ENCODE measurements at places on chromosomes 1 and 21.

DNA sequence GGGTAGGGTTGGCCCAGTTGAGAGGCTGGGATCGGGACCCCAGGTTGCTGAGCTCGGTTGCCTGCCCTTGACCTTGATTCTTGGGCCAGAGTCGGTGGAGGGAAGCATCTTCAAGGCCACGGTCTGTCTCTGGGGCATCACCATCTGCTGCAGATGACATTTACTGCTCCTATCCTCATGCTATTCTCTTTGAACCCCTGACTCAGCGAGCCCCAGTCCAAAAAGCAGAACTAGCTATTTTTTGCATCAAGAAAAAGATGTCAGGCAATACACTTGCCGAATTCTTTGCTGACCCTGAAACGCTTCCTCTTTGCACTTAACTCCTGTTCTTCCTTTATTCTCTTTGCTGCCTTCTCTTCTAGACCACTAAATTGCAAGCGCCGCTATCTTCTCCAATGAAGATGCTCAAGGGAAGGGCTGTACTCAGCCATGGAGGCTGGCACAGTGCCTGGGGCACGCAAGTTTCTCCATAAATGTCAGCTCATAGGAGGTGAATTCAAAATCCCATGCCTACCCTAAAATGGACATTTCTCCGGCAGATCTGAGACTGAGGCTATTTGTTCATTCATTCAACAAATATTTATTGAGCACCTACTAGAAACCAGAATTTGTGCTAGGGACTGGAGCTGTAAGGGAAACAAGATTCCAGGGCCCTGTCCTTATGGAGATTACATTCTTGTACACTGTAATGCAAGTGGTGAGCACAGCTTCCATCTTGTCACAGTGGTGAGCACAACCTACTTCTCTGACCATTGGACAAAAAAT lies 20.5 kb upstream of the CAPZB start:
- DNase-seq: no peak

- DNase-seq: no peak
Measured at GRCh38 chr1:97630948-97631347, 289.9 kb downstream of the DPYD start.

DNA sequence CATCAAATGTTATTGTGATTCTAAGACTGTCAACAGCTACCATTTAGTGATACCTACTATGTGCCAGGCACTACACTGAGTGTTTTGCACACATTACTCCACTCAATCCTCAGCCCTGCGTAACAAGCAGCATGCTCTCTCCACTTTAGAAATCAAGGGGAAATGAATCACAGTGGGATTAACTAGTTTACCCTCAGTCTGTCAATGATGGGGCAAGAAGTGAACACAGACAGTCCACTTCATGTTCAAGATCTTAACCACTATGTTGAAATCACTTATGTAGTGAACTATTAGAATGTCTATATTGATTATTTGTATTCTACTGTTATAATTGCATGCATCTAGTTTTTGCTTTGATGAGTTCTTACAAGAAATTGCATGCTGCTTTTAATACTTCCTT lies 165.3 kb downstream of the LTN1 start:
- no peak for DNase-seq

DNA sequence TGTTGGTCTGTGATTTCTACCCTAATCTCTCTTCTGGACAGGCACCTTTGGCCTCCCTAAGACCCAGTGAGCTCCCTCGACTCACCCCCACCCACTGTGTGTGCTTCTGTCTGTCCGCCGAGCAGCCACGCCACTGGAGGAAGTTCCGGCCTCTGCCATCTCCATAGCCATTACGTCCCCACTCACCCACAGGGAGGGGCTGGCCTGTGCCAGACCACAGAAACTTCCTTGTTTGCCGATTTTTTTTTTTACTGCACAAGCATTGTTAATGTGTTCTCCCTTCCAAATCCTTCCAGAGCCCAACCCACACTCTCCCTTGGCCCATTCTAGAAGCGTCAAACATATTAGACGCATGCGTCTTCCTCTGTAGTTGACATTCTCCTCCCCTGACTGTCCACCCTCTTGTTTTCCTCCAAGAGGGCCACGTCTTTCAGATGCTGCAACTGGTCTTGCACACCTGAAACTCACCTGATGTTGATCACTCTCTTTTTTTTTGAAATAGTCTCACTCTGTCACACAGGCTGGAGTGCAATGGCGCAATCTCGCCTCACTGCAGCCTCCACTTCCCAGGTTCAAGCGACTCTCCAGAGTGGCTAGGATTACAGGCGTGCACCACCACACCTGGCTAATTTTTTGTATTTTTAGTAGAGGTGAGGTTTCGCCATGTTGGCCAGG lies 72.3 kb downstream of the EVA1C start:
- DNase-seq: no peak

GRCh38 chr1:64497088-64497883 lies 27.4 kb downstream of the CACHD1 start:
- DNase-seq: no peak

- DNase-seq: no peak
Measured at GRCh38 chr1:39129514-39129913, 75.0 kb upstream of the MACF1 start.

DNA sequence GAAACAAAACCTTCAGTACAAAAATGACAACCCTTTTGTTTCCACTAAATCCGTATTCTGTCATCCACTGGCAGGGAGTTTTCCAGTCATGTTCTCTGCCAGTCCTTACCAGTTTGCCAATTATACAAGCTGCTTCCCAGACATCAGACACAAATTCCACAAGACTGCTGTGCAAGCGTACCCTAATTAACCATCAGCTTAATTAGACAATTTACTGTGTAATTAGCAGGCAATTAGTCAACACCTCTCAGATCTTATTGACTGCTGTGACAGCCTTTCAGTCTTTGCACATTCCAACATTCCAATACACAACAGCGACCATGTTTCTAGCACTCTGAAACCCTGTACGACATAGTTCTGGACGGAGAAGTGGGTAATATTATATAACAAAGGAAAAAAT lies 420.1 kb downstream of the DPYD start:
- no peak for DNase-seq

- DNase-seq: no peak
Measured at GRCh38 chr1:20530306-20530705, 22.1 kb upstream of the FAM43B start.

DNA sequence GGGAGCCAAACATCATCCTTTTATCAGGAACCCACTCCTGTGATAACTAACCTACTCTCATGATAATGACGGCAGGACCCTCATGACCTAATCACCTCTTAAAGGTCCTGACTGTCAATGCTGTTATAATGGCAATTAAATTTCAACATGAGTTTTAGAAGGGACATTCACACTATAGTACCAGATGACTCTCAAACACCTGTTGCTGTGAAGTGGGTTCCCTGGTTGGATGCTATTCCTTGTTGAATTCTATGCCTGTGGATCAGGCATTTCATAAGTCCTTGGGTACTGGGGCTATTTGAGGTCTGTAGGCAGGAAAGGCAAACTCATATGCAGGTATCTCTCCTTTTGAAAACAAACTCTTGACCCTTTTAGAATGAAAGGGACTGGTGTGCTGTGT lies 7.5 kb upstream of the ZSWIM5 start:
- no peak for DNase-seq

- no peak for DNase-seq
Measured at GRCh38 chr1:22673486-22674409, 20.7 kb downstream of the C1QB start.

DNA sequence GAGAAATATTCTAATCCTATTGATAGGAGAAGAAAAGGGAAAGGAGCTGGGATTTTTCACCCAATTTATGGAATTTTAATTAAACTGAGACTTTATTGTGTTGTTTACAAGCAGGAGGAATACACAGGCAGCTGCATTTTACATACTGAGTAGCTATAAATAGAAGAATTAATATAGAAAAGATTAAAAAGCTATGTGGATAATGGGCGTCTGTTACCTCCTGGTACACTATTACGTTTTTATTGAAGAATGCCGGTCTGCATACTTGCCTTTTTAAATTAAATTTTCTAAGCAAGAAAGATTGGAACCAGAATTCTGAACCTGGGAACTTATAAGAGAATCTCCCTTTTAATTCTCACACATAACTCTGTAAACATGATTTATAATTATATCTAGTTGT lies 52.1 kb upstream of the CACHD1 start:
- no peak for DNase-seq

DNA sequence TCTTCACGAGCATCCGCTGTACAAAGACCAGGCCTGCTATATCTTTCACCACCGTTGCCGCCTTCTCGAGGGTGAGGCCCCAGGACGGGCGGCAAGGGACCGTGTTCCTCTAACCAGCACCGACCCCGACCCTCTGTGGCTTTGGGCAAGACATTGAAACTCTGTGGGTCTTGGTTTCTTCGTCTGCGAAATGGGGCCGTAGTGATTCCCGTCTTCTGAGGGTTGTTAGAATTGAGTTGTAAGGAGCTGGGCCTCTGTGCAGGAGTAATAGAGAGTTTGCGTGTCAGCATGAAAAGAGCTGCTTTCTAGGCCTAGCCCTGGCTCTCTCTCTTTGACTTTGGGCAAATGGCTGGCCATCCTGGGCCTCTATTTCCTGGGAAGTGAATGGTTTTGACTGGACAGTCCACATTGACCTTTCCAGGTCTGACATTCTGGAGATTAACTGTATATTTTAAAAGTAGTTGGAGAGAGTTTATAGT lies 591 bp downstream of the MRPL37 start:
- DNase-seq: no peak

DNA sequence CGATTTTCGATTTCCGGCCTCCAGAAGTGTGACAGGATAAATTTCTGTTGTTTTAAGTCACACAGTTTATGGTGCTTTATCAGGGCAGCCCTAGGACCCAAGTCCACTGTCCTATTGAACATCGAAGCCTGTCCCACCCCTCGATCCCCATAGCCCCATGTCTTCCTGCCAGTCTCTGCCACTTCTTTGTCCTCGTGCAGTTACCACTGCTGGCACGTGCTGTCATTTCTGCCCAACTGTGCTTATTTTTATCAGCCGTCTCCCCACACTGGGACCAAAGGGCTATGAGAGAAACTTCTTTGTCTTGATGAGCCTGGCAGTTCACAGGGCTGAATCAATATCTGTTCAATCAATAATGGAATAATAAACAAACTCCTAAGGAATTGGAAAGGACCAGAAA lies 146.7 kb downstream of the PSMG1 start:
- DNase-seq: no peak

- DNase-seq: no peak
Measured at GRCh38 chr1:243505986-243506689, 250.3 kb downstream of the SDCCAG8 start.

DNA sequence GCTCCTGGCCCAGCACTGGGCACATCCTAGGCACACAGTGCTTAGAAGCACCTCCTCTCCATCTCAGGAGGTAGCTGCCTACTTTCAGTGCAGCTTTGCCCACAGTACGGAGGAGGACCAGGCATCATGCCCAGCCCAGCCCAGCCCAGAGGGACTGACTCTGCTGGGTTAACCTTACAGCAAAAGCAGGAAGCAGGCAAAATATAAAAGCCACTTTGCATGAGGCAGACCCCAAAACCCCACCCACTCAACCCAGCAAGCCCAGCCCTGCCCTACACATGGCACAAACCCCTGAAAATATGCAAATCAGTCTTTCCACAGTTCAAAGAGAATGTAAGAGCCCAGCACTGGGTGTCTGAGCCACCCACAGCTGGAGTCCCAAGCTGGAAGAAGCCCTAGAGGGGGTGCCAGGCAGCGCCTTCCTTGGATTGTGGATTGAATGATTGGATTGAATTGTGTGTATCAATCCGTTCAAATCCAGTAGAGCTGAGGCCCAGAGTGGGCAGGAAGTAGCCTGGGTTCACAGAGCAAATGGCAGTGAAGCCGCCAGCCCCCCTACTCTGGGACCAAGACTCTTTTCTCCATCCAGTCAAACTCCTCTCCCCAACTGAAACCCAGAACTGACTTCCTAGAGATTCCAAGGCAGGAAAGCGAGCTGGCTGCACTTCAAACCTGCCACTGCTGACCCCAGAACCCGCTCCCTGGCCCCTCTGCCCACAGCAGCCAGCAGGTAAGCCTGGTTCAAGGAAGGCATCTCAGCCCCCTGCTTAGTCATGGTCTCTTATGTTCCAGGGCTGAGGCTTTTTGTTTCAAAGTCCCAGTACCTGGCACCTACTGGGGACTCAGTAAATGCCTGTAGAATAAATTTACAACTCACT lies 117.7 kb downstream of the LACTBL1 start:
- DNase-seq: no peak

- no peak for DNase-seq
Measured at GRCh38 chr1:26923711-26924110, 2.2 kb downstream of the NUDC start.

DNA sequence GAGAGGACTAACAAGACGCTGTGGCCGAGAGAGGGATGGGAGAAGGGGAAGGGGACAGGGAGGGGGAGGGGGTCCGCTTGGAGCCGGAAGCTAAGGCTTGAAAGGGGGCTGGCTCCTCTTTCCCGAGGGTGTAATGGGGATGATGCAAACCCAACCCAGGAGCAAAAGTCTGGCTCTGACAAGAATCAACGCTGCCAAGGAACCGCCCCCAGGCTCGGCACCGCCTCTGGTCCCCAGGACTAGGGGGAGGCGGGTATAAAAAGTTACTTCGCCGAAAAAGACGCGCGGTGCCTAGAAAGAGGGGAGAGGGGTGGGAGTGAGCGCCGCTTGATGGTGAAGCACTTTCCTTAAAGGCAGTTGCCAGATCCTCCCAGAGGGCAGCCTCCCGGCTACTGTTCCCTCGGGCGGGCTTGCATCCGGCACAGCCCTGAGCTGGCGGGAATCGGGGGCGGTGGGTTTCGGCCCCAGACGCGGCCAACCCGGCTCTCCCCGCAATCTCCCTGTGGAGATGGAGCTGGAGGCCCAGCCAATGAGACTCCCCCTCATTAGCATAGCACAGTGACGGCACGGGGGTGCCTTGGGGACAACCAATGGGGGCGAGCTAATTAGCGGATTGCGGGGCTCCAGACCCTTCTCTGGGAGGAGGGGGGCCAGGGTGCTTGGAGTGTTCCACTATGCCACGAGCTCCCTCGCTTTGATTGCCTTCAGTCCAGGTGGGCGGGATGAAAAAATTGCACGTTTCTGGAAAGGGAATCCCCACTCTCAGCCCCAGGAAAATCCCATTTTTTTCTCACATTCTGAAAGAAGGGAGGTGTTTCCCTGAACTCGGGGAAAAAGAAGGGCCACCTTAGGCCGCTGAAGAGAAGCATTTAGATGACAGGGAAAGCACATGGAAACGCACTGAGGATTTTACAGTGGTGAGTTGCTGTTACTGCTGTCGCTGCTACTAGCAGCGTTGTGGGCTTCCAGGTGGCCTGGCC lies at the start of gene KCNT2:
Gene KCNT2, minus strand, starts transcription at position 51 of the 980 bp plus-strand sequence. CDS start 131 bp downstream, outside the sequence.
- DNase-seq: no peak

DNA sequence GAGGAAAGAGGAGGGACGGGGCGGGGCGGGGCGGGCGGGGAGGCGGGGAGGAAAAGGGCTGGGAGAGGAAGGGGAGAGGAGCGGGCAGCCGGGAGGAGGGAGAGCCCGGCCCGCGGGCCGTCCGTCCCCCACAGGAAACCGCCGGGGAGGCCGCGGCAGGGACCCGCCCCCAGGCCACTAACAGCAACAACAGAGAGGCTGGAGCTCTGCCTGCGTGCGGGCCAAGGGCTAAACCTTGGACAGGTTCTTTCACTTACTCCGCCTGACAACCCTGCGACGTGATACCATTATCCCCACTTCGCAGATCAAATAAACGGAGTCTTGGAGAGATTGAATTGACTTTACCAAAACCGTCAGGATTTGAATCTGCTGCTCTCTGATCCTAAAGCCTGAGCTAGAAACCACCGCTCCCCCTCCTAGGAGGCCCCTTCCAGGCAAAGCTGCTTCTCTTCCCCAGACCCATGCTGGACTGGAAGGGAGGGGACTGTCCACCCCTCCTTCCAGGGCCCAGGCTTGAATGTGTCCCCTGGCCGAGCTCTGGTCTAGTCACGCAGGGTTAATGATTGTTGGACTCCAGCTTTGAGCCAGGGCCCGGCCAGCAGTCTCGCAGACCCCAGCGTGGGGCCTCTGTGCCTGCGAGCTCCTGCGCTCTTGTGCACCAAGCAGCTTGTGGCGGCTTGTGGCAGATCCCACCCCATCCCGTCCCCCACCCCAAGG lies at the start of gene EVA1B:
Gene EVA1B, minus strand, starts transcription at position 10 of the 717 bp plus-strand sequence. CDS start 608 bp downstream, outside the sequence.
- no peak for DNase-seq
